ENCODE measurements at places on chromosomes 5 and 9. TPM values are rescaled to one million over a fixed set of nuclear protein-coding genes. Genes with fewer than 3 reads are reported as not detected.

EQTN gene
- not detected for total RNA-seq

ZFP37 gene
- total RNA-seq: 0.96 TPM

PTPN3 gene
- not detected for total RNA-seq

PCDHGA12 gene
- not detected for total RNA-seq

MARCHF3 gene
- 10.0 TPM for total RNA-seq

PRR16 gene
- total RNA-seq: not detected

- no peak overlapping the region for H3K4me3 ChIP-seq
- H3K27me3 ChIP-seq: no peaks in the 10 kb centered on the region
- no peaks in the 10 kb centered on the region for H3K4me1 ChIP-seq
- no peaks in the 10 kb centered on the region for H3K36me3 ChIP-seq
These were observed 177.4 kb upstream of the IL12B start for GRCh38 chr5:159507661-159508060.

DNA sequence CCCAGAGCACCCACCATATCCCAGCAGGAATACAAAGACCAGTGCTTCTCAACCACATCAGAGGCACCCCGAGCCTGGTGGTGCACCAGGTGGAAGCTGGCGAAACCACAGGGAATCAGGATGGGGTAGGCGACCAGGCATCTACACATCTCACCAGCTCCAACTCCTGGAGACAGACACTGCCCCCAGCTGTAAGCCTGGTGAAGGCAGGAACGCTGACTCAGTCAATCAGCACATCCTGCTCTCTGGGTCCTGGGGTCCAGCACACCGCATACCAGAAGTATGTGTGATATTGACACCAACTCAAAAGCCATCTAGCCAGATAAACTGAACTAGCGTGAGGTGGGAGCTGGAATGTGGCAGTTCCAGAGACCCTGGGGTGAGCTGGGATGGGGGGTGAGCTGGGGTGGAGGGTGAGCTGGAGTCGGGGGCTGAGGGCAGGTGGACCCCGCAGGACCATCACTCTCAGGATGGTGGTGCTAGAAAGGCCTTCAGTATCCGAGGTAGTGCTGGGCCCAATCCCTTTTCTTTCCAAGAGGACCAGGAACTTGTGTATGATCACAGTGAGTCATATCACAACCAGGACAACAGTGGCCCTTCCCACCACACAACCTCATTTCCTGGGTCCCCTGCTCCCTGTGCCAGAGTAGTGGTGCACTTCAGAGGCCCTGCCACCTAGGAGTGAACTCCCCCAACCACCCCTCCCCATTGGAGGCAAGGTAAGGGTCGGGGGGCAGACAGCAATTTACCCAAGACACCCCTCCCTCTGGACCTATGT is 2.5 kb downstream of the DBN1 start:
- no peak overlapping the region for H3K4me3 ChIP-seq
- H3K27ac ChIP-seq: no peak overlapping the region
- DNase-seq: no peak
- H3K36me3 ChIP-seq: no peaks in the 10 kb centered on the region
- no peaks in the 10 kb centered on the region for H3K27me3 ChIP-seq

DNA sequence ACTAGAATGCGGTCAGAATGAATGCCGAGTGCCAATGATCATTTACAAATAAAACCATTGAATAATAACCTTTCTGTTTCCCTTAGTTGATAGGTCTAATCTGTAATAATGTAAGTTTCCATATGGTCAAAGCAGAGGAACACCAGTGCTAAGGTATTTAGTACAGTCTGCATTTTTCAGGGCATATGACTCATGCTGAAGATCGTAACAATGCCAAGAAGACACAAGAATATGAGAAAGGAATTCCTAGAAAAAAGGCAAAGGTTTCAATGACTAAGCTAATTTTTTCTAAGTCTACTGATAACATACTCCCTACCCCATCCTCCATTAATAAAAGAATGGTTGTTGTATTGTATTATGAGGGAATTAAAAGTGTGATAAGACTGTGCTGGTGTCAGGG is 2.8 kb downstream of the OR1L8 start:
- no peak overlapping the region for H3K27ac ChIP-seq
- no peaks in the 10 kb centered on the region for H3K36me3 ChIP-seq
- no peak overlapping the region for H3K4me3 ChIP-seq
- no peaks in the 10 kb centered on the region for H3K4me1 ChIP-seq
- no peaks in the 10 kb centered on the region for H3K27me3 ChIP-seq

DNA sequence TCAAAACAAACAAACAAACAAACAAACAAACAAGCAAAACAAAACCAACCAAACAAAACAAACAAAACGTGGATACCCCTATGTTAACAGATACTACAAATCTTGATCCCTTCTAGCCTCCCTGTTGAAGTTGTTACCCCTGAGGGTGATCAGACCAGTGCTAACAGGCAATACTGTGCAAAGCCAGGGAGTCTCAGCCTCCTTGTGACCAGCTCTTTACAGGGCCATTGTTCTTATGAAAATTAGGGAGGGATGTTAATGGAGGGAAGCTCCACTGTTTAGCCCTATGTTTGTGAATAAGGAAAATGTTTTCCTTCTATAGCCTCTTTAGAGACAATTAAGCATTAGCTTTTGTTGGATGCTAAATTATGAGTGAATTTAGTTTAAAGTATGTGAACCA is 1072.1 kb upstream of the WWC1 start:
- no peak for DNase-seq
- no peaks in the 10 kb centered on the region for H3K4me1 ChIP-seq

DNA sequence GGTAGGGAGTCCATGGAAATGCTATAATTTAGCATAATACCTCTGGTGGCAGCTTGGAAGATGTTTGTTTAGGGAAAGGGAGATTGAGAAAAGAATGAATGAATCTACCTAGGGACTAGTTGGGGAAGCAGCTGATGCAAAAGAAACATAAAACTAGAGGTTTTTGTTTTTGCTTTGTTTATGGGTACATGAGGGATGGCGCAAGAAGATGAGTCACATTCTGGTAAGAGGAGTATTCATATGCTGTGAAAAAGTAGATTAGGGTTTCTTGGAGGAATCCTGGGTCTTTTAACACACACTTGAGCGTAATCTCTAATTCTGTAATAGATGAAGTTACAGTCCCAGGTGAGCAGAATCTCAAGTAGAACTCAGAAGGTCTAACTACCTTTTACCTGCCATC is 17.1 kb downstream of the C9orf43 start:
- H3K36me3 ChIP-seq: no peaks in the 10 kb centered on the region
- H3K4me3 ChIP-seq: no peak overlapping the region
- H3K27ac ChIP-seq: no peak overlapping the region
- no peaks in the 10 kb centered on the region for H3K4me1 ChIP-seq
- no peaks in the 10 kb centered on the region for H3K27me3 ChIP-seq
- DNase-seq: no peak

DNA sequence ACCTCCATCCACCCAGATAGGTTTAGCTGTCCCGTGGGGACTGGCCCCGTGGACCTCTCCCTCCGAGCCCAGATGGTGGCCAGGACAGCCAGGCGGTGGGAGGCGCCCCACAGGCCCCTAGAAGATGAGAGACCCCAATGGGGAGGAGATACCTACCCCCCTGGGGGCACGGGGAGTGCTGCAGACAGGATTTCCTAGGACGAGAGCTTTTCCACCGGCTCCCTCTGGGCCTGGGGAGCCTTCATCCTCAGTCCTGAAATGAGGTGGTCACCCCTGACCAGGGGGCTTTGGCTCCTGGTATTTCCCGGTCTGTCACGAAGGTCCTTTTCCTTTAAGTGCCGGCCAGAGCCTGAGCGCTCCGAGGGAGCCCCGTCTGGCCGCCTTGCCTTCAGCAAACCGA is 46.8 kb downstream of the MRPL36 start:
- no peaks in the 10 kb centered on the region for H3K4me1 ChIP-seq
- no peaks in the 10 kb centered on the region for H3K27me3 ChIP-seq

GRCh38 chr9:113674436-113674835 is 201.7 kb upstream of the ZNF618 start:
- H3K36me3 ChIP-seq: no peaks in the 10 kb centered on the region
- no peaks in the 10 kb centered on the region for H3K27me3 ChIP-seq
- H3K27ac ChIP-seq: no peak overlapping the region
- DNase-seq: no peak
- H3K4me1 ChIP-seq: no peaks in the 10 kb centered on the region

DNA sequence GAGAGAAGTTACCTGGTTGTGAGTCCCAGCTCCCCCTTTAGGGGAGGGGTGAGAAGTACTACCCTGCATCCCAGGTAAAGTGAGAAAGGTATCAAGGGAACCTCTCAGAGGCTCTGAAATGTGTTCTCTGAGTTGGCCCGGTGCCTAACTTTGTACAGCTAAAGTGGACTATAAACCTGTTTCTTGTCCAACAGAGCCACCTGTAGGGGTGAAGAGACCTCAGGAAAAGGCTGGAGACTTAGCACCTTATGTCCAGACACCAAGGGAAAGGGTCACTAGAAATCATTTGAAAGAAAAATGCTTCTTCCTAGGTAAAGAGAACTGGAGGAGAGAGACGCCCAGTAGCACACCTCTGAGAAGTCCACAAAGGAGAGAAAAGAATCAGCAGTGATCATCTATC is 108.3 kb upstream of the KIF2A start:
- no peaks in the 10 kb centered on the region for H3K4me1 ChIP-seq
- no peaks in the 10 kb centered on the region for H3K36me3 ChIP-seq
- DNase-seq: no peak
- no peak overlapping the region for H3K4me3 ChIP-seq

DNA sequence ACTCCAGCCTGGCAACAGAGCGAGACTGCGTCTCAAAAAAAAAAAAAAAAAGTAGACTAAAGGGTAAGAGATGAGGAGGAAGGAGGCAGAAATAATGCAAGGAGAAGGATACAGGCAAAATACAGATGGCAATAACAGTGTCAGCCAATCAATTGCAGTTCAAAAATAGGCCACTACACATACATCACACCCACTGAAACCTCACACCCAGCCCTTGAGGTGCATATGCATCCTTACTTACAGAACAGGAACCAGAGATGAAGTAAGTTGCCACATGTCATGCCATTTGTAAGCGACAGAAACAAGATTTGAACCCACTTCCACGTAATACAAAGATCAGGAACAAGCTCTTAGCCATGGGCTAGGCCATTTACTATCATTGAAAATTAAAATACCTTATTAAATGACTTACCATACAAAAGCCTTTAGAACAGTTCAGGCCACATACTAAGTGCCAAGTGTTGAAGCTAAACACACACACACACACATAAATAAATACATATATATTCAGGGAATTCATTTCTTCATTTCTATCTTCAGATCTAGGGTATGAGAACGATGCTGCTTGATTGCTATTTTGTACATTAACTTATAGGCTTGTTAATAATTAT is 98.4 kb downstream of the FNBP1 start:
- H3K36me3 ChIP-seq: peaks cover 9% of the 10 kb centered on the region
- peak; percentile 73 for DNase-seq
- H3K27me3 ChIP-seq: no peaks in the 10 kb centered on the region
- H3K4me3 ChIP-seq: peak overlapping the region; percentile 20

DNA sequence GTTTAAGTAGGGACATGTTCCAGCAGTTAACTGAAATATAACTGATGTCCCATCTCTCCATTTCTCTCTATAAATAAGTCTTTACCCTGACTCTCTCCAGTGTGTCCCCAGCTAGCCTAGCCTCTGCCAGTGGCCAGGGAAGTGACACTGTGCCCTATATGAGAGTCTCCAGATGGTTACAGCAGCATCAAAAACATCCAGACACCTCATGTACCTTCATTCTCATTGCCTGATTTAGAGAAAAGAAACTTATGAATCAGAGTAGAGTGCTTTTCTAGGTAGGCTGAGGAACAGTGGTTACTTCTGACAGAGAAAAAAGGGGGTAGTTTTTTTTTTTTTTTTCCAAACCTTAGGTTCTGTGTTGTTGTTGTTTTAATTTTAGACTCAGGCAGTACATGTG is 148.5 kb downstream of the GNAQ start:
- no peak overlapping the region for H3K4me3 ChIP-seq
- no peaks in the 10 kb centered on the region for H3K27me3 ChIP-seq
- H3K36me3 ChIP-seq: no peaks in the 10 kb centered on the region
- DNase-seq: no peak
